Retinal pigment epithelial cell (primary cell): ENCODE measurements at places on chromosomes 16 and 17.
A peak's percentile ranks its signal among the peaks of the same experiment; 100 is the strongest.

DNA sequence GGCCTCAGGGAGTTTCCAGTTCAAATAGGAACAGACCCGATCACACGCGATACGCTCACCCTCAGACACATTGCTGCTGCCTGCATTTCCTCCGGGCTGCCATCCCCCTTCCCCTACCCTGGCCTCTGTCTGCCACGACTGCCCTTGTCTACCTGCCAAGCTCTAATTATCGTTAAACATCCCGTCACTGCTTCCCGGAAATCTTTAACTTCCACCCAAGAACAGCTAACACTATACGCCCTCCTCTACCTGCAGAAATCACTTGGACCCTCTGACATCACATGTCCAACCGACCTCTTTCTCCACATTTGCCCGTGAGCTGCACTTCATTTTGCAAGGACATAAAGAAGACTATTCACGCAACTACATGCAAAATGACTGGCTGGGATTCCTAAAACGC, 40.4 kb downstream of the ABAT start:
- no peak for DNase-seq

DNA sequence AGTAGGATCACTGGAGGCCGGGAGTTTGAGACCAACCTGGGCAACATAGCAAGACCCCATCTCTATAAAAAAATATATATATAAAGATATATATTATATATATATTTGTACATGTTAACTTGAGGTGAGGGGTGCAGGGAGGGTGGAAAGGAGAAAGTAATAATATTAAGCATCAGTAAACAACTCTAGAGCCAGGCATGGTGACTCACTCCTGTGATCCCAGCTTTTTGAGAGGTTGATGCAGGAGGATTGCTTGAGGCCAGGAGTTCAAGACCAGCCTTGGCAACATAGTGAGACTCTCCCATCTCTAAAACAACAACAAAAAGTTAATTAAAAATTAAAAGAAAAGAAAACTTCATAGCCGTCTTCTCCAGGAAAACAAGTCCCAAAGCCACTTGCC, 61.7 kb upstream of the SMURF2 start:
- no peak for DNase-seq

DNA sequence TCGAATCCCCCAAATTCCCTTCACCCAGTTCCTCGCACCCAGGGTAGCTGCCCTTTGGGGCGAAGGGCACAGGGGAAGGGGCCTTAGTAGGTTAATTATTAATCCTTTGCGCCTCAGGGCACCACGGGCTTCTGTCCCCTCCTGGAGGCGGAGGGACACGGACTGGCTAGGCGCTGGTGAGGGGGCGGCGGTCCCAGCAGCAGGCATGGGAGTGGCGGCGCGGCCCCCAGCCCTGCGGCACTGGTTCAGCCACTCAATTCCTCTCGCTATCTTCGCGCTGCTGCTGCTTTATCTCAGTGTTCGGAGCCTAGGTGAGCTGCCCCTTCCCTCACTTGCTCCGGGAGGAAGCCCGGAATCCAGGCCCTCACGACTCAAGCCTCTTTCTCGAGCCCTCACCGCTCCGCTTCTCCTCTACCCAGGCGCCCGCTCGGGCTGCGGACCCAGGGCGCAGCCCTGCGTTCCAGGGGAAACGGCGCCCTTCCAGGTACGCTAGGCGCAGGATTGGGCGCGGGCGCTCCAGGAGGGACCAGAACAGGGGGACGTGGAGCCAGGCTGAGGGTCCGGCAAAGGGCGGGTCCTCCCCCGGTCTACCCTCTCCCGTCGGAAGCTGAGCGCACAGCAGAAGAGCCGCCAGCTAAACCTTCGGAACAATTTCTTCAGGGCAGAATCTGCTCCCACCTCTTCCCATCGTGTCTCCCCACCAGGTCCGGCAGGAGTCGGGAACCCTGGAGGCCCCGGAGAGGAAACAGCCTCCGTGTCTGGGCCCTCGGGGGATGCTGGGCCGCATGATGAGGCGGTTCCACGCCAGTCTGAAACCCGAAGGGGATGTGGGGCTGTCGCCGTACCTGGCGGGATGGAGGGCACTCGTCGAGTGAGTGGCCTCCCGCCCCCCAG, at the start of gene GLTPD2:
Gene GLTPD2 (plus strand): TSS at position 158 of the 894 bp plus-strand sequence. CDS start 48 bp downstream, at position 206.
- no peak for DNase-seq

DNA sequence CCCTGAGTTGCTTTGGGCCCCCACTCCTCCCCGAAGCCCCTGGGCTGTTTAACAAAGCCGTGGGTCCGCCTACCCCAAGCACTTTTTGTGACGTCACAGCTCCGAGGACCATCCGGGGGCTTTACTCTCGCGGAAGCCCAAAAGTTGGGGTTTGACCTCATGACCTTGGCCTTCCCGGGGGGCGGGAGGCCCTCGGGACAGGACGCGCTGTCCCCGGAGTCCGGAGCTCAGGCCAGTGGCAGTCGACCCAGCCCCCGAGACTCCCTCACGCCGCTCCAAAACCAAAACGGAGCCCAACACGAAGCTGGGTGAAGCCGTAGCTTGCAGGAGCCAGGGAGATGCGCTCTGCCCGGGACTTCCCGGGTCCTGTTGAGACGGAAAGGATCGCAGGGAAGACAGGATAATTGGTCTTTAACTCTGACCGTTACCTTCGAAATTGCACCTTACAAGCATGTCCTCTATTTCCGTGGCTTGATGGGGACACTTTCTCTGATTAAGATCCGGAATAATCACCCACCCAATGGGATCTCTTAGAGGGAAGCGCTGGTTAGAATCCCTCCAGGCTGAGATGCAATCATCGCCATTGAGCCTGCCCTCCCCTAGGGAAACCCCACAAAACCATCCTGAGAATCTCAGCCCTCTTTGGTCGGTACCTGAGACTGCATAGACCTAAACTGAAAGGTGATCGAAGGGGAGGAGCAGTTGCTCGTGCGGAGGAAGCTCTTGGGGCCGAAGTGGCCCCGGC, 4.9 kb upstream of the SOX9 start:
- no peak for DNase-seq

- DNase-seq: peak; percentile 42
Observed at GRCh38 chr17:77884019-77884418, 74.5 kb upstream of the TNRC6C start.

DNA sequence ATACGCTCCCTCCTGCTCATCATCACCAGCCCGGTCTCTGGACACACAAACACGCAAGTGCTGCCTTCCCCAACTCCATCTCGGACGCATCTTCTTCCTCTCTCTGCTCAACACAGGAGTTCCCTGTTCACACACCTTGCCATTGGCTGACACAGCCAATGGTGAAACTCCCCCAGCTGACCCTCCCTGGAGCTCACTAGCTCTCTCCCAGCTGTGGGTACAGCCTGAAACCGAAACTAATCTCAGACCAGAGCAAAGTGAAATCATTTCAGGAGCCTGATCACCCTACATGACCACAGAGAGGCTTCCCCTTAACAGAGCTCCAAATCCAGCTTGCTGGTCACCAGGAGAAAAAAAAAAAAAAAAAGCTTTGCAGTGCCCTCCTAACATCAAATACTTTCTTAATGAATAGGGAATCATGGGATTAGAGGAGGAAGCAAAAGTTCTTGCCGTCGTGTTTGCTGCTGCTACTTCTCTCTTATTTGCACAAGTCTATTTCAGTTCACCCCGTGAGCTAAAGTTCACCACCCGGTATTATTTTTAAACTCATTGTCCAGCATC, 8.3 kb downstream of the CUEDC1 start:
- DNase-seq: peak; percentile 72

- DNase-seq: no peak
Observed at GRCh38 chr16:67017421-67017750, 11.6 kb upstream of the CBFB start.
